Activated CD4-positive, CD25-positive, alpha-beta regulatory T cell treated with anti-CD3 and anti-CD28 coated beads, Interleukin-2, amount 50 U/mL, for 24 hours (primary cell): ENCODE measurements at places on chromosomes 2 and 18.

- ATAC-seq = no peak
Measured at GRCh38 chr2:20302019-20302418, 48.6 kb downstream of the PUM2 start.

DNA sequence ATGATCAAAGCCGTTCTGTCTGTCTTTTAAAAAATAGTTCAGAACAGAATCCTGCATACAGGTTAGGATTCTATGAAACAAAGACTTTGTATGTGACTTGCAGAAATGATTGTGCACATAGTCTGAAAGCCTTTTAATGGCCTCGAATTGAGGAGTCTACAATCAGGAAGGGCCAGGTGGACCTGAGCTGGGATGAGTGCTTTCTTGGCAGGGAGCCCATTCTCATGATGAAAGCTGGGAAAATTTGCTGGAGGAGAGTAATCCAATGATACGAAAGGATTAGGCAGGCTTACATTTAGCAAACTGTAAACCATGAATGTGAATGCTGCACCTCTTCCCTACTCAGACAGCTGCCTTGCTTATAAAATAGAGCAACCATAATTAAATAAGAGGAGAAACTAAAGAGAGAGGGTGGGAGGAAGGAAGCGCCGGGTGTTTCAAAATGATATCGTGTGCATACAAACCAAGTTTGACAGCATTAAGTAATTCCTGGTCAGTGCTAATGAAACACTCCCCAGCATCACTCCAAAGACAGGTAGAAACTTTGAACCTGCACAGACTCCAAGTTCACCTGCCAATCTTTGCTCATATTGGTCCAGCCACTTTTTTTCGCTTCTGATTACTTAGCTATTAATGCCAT, 23.7 kb upstream of the CXCR4 start:
- no peak for ATAC-seq

GRCh38 chr2:8643996-8644356, 37.9 kb upstream of the ID2 start:
- no peak for ATAC-seq

- ATAC-seq = no peak
Measured at GRCh38 chr2:169260246-169260645, 102.1 kb downstream of the LRP2 start.

DNA sequence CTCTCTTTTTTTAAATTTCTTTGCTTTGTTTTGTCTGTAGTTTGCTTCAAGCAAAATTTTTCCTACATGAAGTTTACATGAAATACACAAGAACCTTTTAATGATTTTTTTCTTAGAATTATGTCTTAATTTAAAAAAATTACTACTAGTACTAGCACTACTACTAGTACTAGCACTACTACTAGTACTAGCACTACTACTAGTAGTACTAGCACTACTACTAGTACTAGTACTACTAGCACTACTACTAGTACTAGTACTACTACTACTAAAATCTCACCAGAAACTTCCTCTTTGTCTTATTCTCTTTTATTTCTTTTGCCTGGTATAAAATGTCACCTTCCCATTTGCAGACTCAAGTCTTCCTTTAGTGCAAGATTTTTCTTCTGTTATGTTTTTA, 71.1 kb downstream of the PTH2R start:
- no peak for ATAC-seq

DNA sequence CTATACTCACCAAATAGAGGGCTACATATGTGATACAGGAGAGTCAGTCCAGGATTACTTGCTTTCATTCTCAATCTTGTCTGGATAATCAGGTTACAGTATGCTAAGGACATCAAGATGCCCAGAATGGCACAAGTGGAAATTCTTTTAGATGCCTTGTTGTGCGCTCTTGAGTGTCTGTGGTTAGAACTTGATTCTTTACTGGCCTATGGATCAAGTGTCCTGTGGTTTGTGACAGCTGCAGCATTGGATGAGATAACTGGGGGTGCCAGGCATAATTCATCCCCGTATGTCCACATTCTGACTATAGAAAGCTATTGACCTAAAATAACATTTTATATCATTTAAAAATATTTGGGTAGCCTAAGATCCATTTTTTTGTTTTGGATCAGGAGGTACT, 40.1 kb downstream of the CDC42EP3 start:
- no peak for ATAC-seq

DNA sequence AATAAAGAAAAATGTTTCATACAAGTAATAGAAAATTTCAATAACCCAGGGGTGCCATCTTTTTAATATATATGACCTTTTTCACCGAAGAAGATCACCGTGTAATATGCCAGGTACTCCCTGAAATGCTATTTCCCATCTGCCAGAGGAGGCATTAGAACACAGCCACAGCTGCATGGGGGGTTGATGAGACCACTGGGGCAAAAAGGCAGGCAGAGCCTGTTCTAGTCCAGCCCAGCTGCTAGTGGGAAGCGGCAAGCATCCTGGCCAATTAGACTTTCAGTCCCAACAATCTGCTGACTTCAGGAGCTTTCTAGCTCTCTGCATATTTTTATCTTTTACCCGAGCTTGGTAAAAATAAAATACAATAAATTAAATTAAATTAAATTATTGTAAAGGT, 362.6 kb downstream of the RIT2 start:
- no peak for ATAC-seq

DNA sequence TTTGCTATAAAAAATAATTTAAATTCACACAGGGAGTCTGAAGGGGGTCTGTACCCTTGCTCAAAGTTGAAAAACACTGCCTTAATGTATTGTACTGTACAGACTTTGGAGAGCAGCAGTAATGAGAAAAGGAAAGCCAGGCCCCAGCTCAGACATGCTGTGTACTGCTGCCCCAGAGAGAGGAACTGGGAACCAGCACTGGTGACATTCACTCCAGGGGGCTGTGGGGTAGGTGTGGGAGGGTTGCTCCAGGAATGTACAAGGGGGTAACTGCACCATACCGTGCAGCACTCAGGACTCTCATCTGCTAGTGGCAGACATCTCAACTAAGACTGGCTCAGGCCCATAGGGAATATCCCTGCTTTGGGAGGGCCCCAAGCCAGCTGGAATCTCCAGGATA, 146.0 kb upstream of the RMP24 start:
- no peak for ATAC-seq

DNA sequence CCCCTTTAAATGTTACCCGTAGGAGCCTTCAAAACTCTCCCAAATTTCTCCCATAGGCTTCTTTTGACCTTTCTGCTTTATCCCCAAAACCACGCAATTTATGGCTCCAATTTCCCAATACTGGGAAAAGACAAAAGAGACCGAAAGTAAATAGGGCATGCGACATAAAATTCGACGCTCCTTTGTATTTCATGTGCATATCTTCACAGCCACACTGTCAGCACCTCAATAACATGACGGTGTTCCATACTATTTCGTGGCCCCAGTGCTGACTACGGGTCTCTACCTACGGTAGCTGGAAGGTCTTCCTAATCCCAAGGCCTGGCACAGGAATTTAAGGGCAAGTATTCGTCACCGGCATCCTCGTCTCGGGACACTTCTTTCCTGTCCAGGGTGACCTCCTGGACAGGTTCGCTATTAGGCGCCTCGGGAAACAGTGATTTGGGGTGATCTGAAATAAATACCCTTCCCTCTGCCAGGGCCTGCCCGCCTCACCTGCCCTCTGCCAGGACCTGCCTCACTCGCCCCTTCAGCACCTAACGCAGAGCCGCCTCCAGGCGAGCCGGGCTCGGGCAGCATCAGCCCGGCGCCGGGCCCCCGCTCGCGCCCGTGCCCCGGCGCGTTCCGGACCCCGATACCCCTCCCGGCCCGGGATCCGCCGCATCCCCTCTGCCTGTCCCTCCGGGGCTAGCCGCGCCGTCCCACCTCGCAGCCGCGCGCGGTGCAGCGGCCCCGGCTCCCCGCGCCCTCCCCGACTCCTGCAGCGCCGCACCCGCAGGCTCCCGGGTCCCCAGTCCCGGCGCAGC, 680 bp downstream of the DTNB start:
- ATAC-seq = peak; percentile 76

- no peak for ATAC-seq
Measured at GRCh38 chr2:26571316-26571715, 69.8 kb downstream of the CIB4 start.

GRCh38 chr2:212973347-212973746, 178.1 kb downstream of the IKZF2 start:
- ATAC-seq = no peak

DNA sequence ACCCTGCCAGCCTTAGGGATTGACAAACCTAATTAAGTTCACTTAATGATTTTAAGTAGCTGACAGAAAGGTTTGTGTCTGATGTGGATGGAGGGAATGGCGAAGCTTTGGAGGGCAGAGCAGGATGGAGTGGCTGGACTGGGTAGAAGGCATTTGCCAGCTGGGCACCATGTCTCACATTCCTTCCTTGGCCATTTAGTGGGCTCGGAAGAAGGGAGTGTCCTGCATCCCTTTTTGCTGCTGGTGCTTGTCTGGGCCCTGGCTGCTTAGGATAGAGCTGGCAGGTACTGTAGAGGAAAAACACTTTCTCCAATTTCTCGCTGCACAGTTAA, 166.7 kb downstream of the CLIP4 start:
- no peak for ATAC-seq

- no peak for ATAC-seq
Measured at GRCh38 chr2:233450864-233451575, 96.7 kb downstream of the DGKD start.

GRCh38 chr2:30481323-30481800, 34.3 kb downstream of the LCLAT1 start:
- ATAC-seq = no peak

- ATAC-seq = no peak
Measured at GRCh38 chr2:37873229-37873628, 51.9 kb upstream of the RMDN2 start.

GRCh38 chr2:31082002-31082401, 56.2 kb downstream of the GALNT14 start:
- no peak for ATAC-seq

DNA sequence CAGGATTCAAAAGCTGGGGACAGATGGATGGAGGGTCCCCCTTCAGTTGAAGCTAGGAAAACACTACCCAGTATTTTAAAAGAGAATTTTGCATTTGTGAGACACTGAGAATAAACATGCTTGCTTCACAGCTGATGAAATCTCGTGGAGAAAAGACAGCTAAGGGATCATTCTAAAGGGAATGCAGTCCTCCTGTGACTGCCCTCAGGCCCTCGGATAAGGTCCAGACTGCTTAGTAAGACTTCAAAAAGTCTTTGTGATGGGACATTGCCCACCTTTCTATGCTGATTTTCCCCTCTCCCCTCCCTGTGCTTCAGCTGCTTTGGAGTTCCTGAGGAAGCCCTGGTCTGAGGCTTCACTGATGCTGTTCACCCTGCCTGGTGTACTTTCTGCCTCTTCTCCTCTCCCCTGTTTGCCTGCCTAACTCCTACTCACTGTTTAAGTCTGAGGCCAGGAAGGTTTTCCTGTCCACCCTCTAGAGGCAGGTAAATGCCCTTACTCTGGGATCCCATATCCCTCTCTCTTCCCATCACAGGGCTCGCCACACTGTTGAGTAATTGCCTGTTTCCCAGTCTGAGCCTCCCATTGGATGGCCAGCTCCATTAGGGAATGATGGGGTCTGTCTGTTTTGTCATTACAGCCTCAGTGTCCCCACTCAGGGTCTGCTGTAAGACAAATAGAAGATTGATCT, 26.6 kb downstream of the POLE4 start:
- no peak for ATAC-seq

DNA sequence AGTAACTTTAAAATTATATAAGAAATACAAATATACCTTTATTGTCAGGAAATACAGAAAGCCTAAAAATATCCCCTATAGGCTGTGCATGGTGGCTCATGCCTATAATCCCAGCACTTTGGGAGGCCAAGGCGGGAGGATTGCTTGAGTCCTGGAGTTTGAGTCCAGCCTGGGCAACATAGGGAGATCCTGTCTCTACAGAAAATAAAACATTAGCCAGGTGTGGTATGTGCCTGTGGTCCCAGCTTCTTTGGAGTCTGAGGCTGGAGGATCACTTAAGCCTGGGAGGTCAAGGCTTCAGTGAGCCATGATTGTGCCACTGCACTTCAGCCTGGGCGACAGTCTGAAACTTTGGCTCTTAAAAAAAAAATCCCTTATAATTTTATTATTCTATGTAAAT, 29.1 kb downstream of the GLS start:
- ATAC-seq = no peak

- peak; percentile 69 for ATAC-seq
Measured at GRCh38 chr2:108565778-108566375, 31.6 kb downstream of the LIMS1 start.

- ATAC-seq = peak; percentile 17
Measured at GRCh38 chr2:118774458-118775133, 72.9 kb downstream of the EN1 start.

GRCh38 chr2:216850665-216851322, 9.1 kb downstream of the TNP1 start:
- ATAC-seq = no peak

DNA sequence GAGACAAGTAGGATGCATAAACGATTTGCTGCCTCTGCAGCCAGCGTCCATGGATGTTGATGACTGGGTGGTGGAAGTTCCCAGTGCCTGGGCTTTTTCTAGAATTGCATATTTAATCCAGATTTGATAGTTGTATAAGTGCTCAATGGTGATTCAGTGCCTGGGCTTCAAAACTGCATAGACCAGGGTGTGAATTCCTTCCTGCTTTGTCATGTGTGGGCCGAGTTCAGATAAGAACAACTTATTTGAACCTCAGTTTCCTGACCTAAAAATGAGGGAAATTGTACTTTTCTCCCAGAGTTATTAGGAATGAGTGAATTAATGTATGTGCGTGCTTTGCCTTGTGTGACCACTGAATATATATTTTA, 154.6 kb downstream of the WDSUB1 start:
- no peak for ATAC-seq

DNA sequence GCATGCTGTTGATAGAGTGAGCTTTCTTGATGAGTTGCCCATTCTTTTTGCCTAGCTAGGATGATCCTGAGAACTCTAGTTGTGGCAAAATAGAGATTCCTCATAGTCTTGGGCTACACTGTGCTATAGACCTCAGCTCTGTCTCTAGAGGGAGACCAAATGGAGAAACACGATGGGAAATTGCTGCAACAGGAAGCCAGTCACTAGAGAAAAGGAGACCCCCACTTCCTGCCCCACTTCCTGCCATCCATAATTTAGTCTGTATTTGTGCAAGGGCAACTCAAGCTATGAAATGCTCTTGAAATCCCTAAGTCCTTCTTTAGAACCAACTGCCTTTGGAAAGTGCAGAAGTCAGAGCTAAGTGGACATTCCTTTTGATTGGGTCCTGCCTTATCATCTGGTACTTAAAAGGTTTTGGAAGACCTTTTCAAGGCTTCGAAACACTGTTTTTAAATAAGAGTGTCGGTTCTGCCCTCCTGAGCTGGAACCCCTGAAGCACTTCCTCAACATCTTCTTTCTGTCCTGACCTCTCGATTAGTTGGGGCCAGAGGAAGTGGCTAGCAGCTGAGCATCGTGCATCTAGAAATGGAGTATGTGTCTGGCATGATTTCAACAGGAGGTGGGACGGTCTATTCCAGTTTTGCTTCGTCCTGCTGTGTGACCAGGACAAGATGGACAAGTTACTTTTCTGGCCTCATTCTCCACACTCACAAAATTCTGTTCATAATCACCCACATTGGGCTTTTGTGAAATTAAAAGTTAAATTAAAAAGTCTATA, 8.6 kb upstream of the KCNE4 start:
- ATAC-seq = no peak
